ENCODE measurements at places on chromosomes 6 and 20.
A peak's percentile ranks its signal among the peaks of the same experiment; 100 is the strongest.

DNA sequence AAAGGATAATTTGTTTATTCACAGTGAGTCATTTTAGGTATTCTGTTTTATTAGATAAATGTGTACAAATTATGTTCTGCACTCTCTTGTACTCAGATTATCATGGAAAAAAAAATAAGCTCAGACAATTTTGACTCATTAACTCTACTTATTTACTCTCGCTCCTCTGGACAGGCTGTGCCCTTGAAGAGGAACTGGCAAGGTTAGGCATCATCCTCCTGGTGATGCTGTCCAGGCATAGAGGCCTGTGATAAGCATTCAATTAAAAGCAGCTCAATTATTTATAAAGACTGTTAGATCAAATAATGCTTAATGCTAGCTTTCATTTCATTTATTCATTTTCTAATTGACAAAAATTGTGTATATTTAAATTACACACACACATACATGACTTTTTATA is 518.5 kb downstream of the TENT5A start:
- no peak for DNase-seq

- peak; percentile 48 for DNase-seq
Observed at GRCh38 chr6:22041797-22042480, 254.9 kb downstream of the PRL start.

DNA sequence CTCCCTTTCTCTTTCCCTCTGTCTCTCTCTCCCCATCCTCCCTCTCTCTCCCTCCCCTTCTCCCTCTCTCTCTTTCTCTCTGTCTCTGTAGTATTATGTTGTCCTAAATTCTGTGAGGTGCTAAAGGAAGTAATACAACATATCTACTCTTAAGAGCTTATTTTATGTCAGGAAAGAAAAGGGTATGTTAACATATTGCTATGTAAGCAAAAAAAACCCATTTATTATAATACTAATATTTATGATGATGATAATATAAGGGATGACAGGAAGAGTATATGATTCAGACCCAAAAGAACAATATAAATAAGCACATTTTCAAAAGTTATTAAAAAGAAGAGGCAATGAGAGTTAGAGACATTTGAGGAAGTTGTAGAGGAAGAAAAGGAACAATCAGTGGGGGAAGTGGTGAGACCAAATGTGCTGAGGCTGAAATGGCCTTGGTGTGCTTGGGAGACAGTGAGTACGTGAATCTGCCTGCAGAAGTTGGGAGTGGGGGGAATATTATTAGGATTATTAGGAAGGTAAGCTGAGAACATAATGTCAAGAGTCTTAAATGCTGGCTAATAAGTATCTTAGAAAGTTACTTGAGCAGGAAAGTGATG is 303.6 kb upstream of the FERMT1 start:
- DNase-seq = no peak

DNA sequence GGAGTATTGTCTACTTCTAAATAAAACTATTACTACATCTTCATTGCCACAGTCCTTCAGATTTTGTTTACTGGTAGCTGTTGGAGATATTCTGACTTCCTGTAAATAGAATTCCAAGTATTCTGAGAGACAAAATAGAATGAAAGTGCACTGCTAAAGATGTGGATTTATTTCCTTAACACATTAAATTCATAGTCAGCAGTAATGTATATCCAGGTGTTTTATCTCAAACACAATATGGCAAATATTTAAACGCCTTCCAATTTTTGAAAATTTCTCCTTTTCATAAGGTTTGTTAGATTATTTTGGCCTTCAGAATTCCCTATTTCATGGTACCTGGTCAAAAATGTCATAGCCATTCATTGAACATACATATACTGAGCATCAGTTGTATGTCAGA is 84.3 kb upstream of the MEI4 start:
- DNase-seq = no peak

DNA sequence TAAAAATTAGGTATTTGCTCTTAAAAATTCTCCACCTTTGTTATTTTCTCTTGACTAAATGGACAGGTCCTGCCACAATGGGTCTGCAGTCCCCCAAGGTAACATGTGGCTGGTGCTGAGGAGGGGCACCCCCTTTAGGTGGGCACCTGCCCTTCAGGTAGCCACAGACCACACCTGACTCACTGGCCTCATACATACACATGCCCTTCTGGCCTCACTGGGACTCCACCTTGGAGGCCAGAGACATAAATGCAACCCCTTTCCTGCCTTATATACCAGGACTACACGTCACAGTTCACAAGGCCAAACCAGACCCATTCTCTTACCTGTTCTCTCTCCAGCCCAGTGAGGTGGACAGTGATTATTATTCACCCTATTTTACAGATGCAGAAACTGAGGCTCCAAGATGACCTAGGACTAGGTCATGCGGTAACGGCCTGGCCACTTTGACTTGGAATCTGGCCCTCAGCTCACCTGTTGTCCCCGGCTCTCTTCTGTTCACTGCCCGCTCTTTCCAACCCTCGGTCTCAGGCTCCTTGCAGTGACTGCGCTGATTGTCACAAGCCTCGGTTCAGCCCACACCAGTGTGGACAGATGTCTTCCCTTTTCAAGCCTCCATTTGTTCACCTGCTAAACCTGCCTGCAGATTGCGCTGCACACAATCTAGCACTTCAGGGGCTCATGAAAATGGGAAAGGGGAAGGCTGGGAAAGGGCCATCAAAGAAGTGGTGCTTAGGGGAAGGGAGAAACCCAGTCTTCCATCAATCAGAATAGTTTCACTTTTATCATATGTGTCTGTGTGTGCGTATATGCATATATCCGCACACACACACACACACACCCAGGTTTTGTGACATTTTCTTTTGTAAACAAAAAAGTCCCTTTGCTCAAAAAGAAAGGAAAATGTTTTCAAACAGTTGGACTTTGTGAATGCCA is 121.7 kb downstream of the BCAS1 start:
- no peak for DNase-seq

GRCh38 chr6:167526465-167527368 is 201.8 kb downstream of the TTLL2 start:
- no peak for DNase-seq

GRCh38 chr6:79733388-79733787 is 102.3 kb downstream of the SH3BGRL2 start:
- peak; percentile 45 for DNase-seq

DNA sequence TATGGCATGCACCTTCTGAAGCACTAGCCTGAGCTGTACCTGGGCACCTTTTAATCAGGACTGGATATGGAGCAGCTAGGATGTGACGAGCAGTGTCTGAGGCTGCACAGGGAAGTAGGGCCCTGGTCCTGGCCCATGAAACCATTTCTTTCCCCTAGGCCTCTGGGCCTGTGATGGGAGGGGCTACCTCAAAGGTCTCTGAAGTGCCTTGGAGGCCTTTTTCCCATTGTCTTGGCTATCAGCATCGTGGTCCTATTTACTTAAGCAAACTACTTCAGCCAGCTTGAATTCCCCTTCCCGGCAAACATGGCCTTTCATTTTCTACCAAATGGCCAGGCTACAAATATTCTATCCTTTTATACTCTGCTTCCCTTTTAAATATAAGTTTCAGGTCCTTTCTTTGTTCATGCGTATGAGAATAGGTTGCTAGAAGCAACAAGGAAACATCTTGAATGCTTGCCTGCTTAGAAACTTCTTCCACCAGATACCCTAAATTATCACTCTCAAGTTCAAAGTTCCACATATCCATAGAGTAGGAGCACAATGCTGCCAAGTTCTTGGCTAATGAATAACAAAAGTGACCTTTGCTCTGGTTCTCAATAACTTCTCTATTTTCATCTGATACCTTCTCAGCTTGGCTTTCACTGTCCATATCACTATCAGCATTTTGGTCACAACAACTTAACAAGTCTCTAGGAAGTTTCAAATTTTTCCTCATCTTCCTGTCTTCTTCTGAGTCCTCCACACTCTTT is 673.1 kb downstream of the HTR1B start:
- no peak for DNase-seq
